Activated naive CD4-positive, alpha-beta T cell treated with anti-CD3 and anti-CD28 coated beads for 36 hours (primary cell): ENCODE measurements at places on chromosomes 12 and 14. TPM values are rescaled to one million over a fixed set of nuclear protein-coding genes. Genes with fewer than 3 reads are reported as not detected.

Gene TM9SF1
- 15.1 TPM for total RNA-seq

Gene SCNN1A
- total RNA-seq = 0.20 TPM

DNA sequence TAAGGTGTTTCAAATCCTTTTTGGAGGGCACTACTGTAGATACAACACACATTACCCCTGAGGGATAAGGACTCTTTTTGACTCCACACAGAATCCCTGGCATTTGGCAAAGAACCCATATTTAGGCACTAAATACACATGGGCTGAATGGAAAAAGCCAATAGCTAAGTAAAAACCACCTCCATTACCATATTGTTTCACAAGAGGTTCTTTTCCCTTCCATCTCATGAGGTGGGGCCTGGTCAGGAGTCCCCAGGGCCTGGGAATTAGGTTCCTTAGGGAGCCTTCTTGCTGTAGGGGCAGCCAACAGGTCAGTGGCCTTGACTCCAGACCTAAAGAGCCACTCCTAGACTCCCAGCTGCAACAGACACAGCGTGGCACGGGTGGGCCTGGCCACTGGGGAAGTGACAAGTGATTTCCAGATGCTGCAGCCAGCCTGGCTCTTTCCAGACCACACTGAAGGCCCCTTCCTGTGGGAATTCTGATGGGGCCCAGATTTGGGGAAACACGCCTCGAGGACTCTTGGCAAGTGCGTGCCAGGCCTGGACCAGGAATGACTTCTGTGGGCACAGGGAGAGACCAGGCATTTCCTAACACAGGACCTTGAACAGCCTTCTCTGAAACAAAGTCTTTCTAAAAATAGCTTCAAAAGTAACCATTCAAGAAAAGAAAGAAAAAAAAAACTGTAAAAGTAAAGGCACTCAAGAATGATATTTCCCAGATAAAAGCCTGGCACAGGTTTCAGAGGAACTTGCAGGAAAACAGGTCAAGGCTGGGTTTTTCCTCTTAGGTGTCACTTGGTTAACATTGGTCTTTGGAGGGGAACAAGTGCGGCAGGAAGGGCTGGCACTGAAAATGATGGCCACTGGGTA is 18.1 kb downstream of the SSH1 start:
- no peak for DNase-seq

- DNase-seq = peak; percentile 89
These were observed 3.7 kb downstream of the ABHD12B start for GRCh38 chr14:50875359-50876070.

GRCh38 chr14:69755784-69756183 is 11.2 kb upstream of the SRSF5 start:
- no peak for DNase-seq

- no peak for DNase-seq
These were observed 730 bp downstream of the PPP1R3E start for GRCh38 chr14:23301969-23302289.

GRCh38 chr14:79090641-79091180 is 920.5 kb downstream of the NRXN3 start:
- no peak for DNase-seq

DNA sequence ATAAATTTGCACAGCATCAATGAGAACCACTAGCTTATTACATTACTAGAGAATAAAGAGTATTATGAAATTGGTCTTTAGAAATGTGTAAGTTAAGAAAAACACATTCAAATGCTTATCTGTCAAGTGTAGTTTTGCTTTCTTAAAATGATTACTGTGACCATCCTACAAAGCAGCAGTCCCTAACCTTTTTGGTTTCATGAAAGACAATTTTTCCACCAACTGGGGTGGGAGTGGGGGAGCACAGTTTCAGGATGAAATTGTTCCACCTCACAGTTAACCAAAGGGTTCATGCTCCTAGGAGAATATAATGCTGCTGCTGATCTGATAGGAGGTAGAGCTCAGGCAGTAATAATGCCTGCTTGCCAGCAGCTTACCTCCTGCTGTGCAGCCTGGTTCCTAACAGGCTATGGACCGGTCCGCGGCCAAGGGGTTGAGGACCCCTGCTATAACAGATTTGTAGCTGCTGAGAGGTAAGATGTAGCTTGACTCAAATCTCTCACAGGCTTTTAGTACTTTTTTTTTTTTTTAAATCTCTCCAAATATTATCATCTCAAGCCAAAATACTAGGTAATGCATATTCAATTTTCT is 45.4 kb downstream of the PPP4R3A start:
- DNase-seq = peak; percentile 11
